Stimulated activated CD4-positive, alpha-beta T cell treated with anti-CD3 and anti-CD28 coated beads, Interleukin-4, amount 100 ng/mL, for 4 hours (primary cell): ENCODE measurements at places on chromosomes 3 and 15.

GRCh38 chr15:58465866-58466517, 34.2 kb downstream of the LIPC start:
- no peak for DNase-seq

DNA sequence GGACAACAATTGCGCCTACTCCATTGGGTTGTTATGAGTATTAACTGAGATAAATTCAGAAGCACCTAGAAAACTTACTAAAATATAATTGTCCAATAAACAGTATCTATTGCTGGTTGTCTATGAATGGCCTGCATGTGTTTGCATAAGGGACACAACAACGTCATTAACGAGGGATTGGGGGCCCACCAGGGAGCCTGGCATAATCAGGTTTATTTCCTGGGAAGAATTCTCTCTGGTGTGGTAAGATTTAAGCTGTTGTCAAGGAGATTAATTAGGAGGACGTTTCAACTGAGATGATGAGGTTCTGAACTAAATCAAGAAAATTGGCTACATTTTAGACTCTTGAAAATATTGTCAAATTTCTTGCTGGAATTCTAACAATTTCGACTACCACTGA, 176.1 kb upstream of the CDIN1 start:
- DNase-seq, result no peak

GRCh38 chr15:85314633-85315032, 65.8 kb upstream of the AKAP13 start:
- no peak for DNase-seq

GRCh38 chr3:152968388-152969024, 133.6 kb downstream of the P2RY1 start:
- DNase-seq, result no peak

DNA sequence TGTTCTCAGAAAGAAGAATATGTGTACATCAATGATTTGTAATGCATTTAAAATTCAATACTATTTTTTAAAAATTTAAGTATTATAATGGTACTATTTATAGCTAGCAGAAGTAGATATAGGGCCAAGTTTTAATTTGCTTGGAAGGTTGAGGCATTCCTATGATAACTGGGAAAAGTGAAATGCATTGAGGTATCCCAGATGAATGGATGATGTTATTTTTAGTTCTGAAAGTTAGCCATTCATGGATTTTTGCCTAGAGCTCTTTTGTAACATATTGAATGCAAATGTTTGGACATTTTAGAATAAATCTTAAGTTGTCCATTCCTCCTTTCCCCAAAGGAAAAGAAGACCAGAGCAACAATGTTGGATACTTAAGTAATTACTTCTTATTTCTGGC, 47.6 kb downstream of the GAP43 start:
- DNase-seq, result no peak

- no peak for DNase-seq
Observed at GRCh38 chr3:135325096-135325495, 530.0 kb downstream of the EPHB1 start.

DNA sequence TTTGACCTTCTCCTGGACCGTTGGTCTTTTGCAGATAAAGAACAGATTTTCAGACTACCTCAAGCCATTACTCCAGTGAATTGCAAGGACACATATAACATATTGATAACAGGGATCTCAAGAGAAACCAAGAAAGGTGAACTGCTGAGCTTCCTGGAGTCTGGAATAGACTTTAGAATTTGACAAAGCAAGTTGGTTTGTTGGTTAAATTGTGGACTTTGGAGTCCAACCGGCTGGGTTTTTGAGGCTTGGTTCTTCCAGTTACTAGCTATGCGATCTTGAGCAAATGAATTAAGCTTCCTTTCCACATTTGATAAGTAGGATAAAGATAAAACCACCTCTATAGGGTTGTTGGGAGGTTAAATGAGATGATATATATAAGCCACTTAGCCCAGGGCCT, 233.1 kb downstream of the SHQ1 start:
- DNase-seq, result no peak

DNA sequence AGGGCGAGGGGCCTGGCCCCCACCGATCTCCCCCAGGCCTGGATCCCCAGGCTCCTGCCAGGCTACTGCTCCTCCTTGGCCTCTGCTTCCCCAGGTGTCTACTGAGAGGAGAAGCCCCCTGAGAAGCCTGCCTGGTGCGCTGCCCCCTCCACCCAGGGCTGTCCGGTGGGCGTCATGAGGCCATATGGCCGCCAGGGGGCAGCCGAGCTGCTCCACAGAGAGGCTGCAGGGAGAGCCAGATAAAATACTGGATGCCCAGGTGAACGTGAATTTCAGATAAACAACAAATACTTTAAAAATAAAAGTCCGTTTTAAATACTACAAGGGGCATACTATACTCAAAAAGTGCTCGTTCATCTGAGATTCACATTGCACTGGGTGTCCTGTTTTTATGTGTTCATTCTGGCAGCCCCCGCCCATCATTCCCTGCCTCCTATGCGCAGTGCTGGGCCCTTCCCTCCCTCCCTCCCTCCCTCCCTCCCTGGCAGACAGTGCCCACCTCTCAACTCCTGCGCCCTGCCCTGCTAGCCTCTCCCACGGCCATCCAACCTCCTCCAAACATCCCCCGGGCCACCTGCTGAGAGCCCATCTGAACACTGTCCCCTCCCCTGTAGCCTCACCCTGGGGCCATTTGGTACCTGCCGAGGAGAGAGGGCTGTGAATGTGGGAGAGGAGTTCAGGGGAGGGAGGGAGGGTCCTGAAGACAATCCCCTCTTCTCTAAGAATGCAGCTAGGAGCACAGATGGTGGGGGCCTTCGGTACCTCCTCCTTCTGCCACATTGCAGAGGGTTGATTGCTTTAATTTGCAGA, 29.6 kb downstream of the PSTPIP1 start:
- peak; percentile 48 for DNase-seq

DNA sequence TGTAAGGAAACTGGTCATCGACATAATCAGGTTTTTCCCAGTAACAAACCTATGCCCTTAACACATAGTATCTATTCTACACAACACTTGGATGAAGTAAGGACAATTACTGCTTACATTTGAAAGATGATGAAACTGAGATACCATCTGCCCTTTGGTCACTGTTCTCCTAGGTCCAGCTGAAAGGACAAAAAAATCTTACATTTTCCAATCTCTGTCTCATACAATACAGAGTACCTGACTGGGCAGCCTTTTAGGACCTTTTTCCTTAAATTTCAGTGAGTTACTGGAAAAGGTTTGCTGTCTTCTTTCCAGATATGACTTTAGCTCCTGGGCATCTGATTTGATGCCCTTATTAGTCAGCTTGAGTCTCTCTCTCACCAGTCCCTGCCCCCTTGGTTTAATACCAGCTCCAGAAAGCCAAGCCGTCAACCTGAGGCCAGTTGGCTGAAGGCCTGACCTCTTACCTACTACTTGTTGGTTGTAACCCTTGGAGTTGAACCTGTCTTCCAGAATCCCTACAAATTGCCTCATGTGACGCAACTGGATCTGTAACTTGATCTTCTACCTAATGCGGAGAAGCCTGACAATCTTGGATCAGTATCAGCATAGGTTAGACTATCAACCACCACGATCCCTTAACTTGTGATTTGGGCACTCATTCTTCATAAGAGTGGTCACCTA, 355.3 kb upstream of the ZNF385D start:
- DNase-seq, result no peak

DNA sequence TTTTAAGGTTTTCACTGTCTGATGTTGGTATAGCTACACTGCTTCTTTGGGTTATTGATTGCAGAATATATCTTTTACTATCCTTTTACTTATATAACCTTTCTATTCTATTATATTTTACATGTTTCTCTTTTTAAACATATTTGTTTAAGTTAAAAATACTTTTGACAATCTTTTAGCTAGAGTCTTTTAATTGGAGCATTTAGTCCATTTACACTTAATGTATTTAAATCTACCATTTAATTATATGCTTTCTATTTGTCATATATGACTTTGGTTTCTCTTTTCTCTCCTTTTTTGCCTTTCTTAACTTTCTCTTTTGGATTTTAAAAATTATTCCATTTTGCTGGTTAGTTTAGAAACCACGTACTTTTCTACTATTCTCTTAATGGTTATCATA, 53.7 kb upstream of the PRR23C start:
- DNase-seq, result no peak

GRCh38 chr15:51190424-51191068, 95.8 kb upstream of the TNFAIP8L3 start:
- no peak for DNase-seq

GRCh38 chr3:38638354-38638753, 11.1 kb downstream of the SCN5A start:
- no peak for DNase-seq
